Stimulated activated CD8-positive, alpha-beta memory T cell treated with anti-CD3 and anti-CD28 coated beads, Interleukin-15, amount 100 ng/mL, for 48 hours (primary cell): ENCODE measurements at places on chromosomes 1 and 21.

DNA sequence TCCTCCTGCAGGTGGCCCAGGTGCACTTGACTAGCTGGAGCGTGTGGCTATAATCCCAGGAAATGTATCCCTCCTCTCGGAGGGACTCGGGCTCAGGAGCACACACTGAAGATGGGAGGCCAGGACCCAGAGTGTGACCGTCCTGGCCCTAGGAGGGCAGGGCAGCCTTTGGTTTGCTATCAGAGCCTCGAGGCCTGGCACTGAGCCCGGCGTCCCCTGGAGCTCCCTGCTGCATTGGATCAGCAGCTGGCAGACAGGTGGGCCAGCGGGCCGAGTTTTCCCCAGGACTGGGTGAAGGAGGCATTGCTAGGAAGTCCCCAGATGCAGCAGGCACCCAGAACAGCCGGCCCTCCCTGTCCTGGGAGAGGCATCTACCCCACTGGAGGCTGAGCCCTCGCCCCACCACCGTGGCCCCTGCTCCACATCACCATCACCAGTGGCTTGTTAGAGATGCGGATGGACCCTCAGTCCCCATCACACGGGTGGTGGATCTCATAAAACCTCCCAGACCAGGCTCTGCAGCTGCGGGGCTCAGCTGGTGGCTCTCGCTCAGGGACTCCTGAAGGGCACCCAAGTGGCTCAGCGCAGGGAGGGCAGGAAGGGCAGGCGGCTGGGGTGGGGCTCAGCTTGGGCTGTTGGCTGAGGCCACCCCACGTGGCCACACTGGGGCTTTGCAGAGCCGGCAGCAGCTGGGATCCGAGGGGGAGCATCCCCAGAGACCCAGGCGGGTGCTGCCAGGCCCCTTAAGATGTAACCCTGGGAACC, 32.7 kb upstream of the POFUT2 start:
- DNase-seq: no peak

- DNase-seq: no peak
Measured at GRCh38 chr1:32998064-32998463, 33.5 kb upstream of the RNF19B start.

- DNase-seq: no peak
Measured at GRCh38 chr1:168050307-168050706, 86.4 kb downstream of the GPR161 start.

GRCh38 chr21:34517491-34518245, 5.7 kb upstream of the KCNE1 start:
- no peak for DNase-seq

DNA sequence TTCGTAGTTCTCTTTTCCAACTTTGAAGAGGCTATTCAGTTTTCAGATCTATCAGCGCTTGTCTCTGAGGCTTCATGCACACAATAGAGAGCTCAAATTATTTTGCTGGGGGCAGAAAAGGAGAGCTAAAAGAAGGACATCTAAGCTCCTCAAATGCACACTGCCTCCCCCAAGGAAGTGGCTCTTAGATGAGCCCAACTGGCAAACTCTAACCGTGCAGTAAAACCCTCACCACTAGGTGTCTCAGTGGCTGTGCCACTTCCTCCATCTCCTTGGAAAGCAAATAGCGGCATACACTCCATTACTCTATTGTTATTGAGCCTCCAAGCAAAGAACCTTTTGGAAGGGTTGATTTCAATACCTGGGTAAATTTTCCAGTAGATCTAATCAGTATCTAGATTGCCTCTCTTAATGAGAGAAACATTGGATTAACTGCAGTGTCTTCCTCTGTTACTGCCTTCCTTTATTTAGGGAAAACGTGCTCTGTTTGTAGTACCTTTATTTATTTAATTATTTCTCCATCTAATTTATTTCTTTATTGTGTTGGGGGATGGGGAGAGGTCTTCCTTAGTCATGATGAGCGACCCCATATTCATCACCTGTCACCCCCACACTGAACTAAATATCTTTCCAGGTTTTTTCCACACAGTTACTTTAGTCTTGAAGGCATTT, 9.2 kb upstream of the SFPQ start:
- DNase-seq: peak; percentile 33

GRCh38 chr1:224921354-224921753, 8.1 kb upstream of the DNAH14 start:
- DNase-seq: no peak

DNA sequence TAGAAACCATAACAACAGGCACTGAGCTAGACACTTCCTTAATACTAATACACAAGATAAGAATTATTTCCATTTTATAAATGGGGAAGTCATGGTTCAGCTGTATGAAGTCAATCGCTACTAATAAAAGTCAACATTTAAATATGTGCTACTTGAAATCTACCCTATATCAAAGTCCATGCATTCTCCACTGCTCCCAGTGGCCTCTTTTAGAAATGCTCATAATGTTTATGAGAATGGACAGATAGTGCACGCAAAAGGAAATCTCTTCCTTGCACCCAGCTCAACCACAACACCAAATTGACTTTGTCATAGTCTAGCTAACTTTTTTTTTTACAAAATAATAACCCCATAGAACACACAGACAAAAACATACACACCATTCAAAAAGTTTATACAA, 281.7 kb upstream of the CXADR start:
- DNase-seq: no peak

GRCh38 chr1:61130338-61131000, 48.1 kb downstream of the NFIA start:
- no peak for DNase-seq

DNA sequence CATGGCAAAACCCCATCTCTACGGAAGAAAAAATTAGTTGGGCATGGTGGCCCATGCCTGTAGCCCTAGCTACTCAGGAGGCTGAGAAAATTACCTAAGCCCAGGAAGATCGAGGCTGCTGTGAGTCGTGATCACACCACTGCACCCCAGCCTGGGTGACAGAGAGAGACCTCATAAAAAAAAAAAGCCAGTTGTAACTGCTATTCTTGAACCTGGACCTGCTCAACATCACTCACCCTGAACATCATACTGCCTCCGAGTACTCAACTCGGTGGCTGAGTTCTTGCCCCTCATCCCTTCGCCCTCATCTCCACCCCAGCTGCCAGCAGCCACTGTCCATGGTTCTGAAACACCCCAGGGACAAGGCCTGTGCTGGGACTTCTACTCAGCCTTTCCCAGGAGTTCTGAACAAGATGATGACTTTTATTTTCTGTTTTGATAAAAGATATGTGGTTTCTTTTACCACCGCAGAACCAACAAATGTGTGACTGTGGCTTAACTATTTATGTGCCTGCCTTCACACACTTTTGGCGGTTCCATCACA, 5.4 kb upstream of the DISP3 start:
- DNase-seq: no peak

DNA sequence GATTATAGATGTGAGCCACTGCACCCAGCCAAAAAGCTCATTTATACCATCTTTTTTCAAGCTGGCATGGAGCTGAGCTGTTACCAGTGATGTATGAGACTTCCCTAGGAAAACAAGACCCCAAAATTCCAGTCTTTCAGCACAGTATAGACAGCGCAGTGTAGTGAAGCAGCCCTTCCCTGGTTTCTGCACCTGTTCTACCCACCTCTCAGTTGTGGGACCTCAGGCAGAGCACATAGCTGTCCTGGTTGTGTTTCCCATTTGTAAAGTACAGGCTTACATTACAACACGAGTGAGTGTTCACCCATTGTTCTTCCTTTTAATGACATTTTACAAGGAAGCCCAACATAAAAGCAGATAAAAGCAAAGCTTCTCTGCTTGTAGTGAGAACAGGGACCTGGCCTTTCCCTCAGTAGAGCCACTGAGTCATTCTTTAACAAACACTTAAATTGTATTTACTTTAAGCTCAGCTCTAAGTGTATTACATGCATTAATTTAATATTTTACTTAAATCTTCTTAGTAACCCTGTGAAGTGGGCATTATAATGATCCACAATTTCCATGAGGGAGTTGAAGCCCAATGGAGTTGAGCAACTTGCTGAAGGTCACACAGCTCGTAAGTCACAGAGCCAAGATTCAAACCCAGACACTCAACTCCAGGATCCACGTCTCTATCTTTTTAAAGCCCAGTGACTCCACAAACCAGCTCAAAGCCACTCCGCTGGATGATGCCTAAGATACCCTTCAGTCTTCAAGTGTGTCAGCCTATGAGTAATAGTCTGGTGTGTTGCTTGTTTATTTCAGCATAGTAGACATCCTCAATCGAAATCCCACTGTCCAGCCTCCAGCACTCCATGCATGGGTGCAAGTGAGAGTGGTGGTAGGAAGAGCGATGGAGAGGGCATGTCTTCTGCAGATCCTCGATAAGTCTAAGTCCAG, 40.5 kb upstream of the CAPZB start:
- no peak for DNase-seq

- no peak for DNase-seq
Measured at GRCh38 chr1:22208268-22208972, 65.5 kb upstream of the WNT4 start.

DNA sequence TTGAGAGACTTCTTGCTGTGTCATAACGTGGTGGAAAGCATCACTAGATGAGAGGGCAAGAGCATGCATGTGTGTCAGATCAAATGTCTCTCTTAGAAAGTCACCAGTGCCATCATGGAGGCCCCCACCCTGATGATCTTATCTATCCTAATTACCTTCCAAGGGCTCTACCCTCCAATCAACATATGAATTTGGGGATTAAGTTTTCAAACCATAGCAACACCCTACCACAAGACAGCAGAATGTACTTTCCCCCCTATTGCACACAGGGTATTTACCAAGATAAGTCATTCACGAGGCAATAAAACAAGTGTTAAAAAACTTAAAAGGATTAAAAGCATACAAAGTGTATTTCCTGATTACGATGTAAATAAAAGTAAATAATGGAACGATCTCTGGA, 515.6 kb downstream of the LMO4 start:
- DNase-seq: no peak

- peak; percentile 25 for DNase-seq
Measured at GRCh38 chr1:25503551-25504426, 39.6 kb upstream of the LDLRAP1 start.

DNA sequence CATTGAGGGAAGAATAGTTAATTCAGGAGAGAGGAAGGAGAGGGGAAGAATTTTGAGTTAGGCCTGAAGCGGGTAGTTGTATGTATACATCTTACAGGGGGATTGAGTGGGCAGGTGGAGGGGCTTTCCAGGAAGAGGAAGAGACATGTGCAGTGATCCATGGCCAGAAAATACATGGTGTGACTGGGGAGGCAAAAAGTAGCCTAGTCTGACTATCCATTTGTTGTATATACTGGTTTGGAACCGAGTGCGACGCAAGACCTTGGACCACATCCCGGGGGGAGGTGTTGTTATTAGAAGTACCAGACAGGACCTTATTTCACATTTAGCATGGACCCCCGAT, 158.3 kb downstream of the SDCCAG8 start:
- DNase-seq: no peak

- no peak for DNase-seq
Measured at GRCh38 chr1:104648269-104648691, 898.6 kb downstream of the AMY1C start.

DNA sequence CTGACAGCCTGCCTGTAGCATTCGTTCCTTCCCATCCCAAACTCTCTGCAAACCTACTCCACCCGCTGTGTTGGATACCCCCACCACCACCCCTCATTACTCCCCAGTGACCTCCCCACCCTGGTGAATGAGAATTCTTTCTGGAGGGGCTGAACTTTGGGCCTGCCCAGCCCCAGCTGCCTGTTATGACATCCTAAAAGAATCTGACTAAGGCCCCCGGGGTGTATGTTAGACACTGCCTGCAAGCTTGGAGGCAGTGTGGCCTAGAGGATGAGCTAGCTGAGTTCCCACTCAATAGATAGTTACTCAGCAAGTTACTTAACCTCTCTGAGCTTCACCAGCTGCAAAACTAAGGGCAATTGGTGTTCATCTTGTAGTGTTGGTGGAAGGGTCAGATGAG, 110.2 kb upstream of the FGGY start:
- no peak for DNase-seq

GRCh38 chr1:214901718-214902117, 180.8 kb upstream of the KCNK2 start:
- no peak for DNase-seq

DNA sequence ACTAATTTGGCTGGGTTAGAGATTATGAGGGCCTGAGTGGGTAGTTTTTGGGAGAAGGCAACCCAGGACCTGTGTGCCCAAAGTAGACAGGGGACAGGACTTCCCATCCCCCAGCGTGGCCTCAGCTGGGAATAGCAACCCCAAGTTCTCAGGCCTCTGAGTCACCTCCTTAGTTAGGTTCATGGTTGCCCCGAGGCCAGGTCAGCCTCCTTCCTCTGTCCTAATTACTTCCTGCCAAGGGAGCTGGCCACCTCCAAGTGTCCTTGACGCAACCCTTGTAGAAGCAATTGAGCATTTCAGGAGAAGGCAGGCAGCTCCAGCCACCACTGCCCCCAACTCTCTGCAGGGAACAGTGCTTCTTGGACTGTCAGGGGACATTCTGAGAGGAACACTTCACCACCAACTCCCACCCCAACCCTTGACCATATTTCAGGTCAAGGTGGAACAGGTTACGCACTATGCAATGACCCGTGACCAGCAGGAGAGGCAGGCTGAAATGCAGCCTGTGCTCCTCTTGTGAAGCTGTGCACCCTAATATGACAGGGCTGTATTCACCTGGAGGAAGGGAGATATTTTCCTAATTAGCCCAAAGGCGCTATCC, 5.1 kb upstream of the NT5C1A start:
- no peak for DNase-seq
